ENCODE measurements at places on chromosomes 3 and 15. TPM values are rescaled to one million over a fixed set of nuclear protein-coding genes. Genes with fewer than 3 reads are reported as not detected.
A peak's percentile ranks its signal among the peaks of the same experiment; 100 is the strongest.

DNA sequence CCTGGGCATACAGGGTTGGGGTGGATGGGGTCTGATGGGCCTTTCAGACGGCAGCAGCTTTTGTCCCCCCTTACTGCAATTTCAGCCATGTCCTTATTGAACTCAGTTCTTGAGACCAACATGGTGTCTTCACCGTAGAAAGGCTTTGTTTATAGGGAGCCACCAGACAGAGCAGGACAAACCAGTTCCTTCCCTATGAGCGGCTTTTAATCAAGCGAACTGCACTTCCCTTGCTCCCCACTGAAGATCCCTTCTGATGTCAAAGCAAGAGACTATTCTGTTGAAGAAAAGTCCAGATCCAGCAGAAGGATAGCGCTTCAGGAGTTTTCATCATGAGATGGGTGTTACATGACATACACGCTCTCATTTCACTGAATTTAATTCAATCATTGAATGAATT, 100.4 kb downstream of the CD47 start:
- H3K36me3 ChIP-seq = no peaks in the 10 kb centered on the region
- H3K27me3 ChIP-seq = no peaks in the 10 kb centered on the region
- DNase-seq = no peak
- no peak overlapping the region for H3K4me3 ChIP-seq
- peaks cover 5% of the 10 kb centered on the region for H3K4me1 ChIP-seq
- H3K27ac ChIP-seq = no peak overlapping the region

DNA sequence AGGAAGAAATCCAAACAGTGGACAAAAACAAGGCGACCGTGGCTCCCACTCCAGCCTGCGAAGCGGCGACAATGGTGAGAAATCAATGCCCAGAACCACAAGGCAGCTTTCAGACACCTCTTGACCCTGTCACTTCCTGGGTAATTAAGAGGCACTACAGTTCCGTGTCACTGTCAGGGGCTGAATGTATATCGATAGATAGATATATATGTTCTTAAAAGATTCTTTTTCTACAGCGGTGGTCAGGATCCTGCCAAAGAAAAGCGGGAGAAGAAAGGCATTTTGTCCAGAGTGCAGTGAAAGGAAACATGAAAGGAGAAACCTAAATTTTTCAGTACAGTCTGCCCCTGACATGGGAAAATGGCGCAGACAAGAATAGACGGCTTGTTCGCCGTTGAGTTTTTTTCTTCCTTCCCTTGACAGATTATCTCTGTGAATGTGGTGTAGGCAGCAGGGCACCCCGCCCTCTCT, 56.2 kb upstream of the HES1 start:
- H3K27me3 ChIP-seq = no peaks in the 10 kb centered on the region
- no peak overlapping the region for H3K27ac ChIP-seq
- no peak overlapping the region for H3K4me3 ChIP-seq
- DNase-seq = no peak
- no peaks in the 10 kb centered on the region for H3K36me3 ChIP-seq

- peak; percentile 48 for DNase-seq
- no peak overlapping the region for H3K27ac ChIP-seq
- H3K36me3 ChIP-seq = no peaks in the 10 kb centered on the region
- no peaks in the 10 kb centered on the region for H3K4me1 ChIP-seq
- H3K4me3 ChIP-seq = no peak overlapping the region
Observed at GRCh38 chr15:42145546-42146455, 10.6 kb downstream of the PLA2G4F start.

DNA sequence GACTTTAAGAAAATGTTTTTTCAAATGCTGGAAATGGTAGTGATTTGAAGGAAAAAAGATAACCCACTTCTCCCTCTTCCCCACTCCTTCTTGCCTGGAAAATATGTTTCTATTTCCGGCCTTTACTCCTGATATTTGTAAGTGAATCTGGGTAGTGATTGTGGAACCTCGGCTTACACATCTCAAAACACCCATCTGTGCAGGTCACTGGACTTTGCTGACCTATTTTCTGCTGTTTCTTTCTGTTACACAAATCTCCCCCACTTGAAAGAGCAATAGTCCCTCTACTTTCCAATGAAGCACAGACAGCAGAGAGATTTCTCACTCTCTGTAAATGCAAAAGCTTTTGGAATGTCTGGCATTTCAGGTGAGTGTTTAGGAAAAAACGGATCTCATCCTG, 76.9 kb upstream of the ICE2 start:
- no peak for DNase-seq
- no peaks in the 10 kb centered on the region for H3K27me3 ChIP-seq
- no peak overlapping the region for H3K27ac ChIP-seq
- no peaks in the 10 kb centered on the region for H3K36me3 ChIP-seq
- no peaks in the 10 kb centered on the region for H3K4me1 ChIP-seq
- H3K4me3 ChIP-seq = no peak overlapping the region

DNA sequence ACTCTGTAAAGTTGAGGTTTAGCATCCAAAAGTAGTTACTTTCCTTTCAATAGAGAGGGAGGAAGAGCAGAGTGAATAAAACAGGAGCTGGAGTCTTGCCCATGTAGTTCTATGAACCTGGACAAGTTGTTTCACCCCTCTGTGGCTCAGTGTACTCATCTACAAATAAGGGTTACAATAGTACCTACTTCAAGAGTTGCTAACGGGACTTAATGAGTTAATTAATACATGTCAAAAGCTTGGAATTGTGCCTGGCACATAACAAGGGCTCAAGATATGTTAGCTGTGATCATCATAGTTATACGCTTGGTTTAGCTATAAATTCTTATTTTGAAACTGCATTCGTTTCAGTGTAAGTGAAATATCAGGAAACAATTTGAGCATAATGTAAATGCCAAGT, 388.5 kb upstream of the THBS1 start:
- H3K27me3 ChIP-seq = no peaks in the 10 kb centered on the region
- no peaks in the 10 kb centered on the region for H3K4me1 ChIP-seq
- no peaks in the 10 kb centered on the region for H3K36me3 ChIP-seq
- no peak for DNase-seq
- H3K27ac ChIP-seq = no peak overlapping the region

DNA sequence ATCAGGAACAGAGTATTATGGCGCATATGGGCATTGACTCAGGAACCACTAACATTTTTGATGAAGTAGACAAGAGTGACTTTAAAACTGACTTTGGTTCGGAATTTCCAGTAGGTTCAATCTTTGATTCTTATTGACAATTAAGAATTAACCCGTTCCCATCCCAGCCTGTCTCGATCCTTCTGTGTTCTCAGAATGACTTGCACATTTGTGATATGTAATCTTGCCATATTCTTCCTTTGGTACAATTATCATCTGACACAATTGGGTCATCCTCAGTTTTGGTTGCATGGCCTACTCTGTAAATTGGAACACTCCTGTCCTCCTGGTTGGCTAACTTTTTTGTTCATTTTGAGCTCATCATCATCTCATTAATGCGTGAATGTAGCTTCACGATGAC, 10.5 kb downstream of the GPR171 start:
- H3K27ac ChIP-seq = no peak overlapping the region
- H3K4me1 ChIP-seq = no peaks in the 10 kb centered on the region
- no peak for DNase-seq
- no peaks in the 10 kb centered on the region for H3K27me3 ChIP-seq
- H3K4me3 ChIP-seq = no peak overlapping the region
- H3K36me3 ChIP-seq = no peaks in the 10 kb centered on the region

DNA sequence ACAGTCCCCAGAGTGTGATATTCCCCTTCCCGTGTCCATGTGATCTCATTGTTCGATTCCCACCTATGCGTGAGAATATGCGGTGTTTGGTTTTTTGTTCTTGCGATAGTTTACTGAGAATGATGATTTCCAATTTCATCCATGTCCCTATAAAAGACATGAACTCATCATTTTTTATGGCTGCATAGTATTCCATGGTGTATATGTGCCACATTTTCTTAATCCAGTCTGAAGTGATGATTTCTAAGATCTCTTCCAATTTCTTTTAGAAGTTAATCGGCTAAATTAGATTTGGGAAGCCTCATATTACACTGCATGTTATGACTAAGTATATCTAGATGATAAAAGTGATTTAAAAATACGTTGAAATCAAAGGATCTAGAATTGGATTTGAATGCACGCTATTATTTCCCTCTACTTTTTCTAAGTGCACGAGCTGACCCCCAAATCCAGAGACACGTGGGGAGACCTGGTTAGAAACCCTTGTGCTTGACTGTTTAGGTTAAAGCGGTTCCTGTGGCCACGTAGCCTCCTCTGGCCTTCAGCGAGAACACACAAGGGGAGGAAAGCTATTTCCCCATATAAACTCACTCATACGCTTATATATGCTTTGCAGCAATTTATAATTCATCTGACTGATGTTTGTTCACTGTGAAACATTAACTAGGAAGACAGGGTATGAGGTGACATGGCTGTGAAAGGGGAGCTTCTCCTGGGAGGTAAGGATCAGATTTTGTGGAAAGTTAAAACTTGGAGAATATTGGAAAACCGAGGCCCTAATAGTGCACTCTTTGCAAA, 243.8 kb downstream of the PDZRN3 start:
- H3K4me3 ChIP-seq = no peak overlapping the region
- H3K4me1 ChIP-seq = no peaks in the 10 kb centered on the region
- H3K27me3 ChIP-seq = no peaks in the 10 kb centered on the region
- peaks cover 11% of the 10 kb centered on the region for H3K36me3 ChIP-seq

Gene CEP152
- 9.7 TPM for total RNA-seq

Gene TMEM207
- total RNA-seq = not detected

Gene KBTBD13
- total RNA-seq = not detected

Data from spleen (tissue), 13 donors.